ENCODE measurements at places on chromosomes 1 and 21.

DNA sequence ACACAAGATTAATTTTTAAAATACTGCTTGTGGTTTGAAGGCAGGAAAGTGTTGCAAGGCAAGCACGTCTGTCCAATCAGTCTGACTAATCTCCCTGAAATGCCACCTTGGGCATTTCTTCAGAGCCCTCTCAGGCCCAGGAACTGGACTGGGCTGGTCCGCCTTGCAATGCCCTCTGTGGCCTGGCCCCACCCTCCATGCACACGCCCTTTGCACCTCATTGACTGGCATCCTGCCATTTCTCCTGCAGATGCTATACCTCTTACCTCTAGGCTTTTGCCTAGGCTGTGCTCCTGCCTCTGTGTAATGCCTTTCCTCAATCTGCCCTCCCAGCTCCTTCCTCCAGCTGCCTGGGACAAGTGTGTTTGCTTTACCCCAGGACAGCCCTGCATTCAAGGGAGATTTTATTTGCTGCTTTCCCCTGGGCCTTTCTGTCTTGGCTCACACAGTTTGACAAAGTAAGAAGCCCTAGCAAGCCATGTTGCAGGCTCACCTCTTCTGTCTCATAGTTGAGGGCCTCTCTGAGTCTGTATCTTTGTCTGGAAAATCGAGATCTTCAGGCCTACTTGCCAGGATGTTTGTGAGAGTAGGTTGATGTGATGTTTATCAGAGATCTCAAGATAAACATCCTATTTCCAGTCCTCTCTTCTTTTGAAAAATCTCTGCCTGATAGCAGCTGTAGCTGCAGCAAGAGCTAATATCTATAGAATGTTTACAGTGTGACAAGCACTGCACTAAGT, 149.2 kb upstream of the JUN start:
- DNase-seq = no peak

GRCh38 chr21:45228171-45228641, 59.5 kb downstream of the POFUT2 start:
- DNase-seq = no peak

DNA sequence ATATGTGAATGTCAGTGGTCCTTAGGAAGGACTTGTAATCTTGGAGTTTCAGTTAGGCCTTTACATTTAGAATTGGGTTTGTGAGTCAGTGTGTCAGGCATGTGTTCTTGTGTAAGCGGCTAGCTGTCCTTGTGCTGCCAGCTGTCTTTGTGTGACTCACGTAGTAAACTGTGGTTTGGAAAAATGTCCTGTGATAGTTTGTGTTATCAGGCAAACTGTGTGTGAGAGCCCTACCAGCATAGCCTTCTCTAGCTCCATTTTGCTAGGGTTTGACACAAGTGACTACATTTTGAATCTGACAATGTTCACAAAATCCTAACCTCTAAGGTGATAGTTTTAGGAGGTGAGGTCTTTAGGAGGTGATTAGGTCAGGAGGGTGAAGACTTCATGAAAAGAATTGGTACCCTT, 6.9 kb upstream of the SLC35D1 start:
- DNase-seq = no peak

GRCh38 chr21:28099001-28099705, 893.5 kb downstream of the LTN1 start:
- no peak for DNase-seq

GRCh38 chr1:162301696-162302095, 75.0 kb downstream of the SPATA46 start:
- DNase-seq = no peak

- no peak for DNase-seq
These were observed 90.7 kb downstream of the RPE65 start for GRCh38 chr1:68359045-68359444.

- DNase-seq = no peak
These were observed 27.2 kb upstream of the FOXE3 start for GRCh38 chr1:47388891-47389238.

DNA sequence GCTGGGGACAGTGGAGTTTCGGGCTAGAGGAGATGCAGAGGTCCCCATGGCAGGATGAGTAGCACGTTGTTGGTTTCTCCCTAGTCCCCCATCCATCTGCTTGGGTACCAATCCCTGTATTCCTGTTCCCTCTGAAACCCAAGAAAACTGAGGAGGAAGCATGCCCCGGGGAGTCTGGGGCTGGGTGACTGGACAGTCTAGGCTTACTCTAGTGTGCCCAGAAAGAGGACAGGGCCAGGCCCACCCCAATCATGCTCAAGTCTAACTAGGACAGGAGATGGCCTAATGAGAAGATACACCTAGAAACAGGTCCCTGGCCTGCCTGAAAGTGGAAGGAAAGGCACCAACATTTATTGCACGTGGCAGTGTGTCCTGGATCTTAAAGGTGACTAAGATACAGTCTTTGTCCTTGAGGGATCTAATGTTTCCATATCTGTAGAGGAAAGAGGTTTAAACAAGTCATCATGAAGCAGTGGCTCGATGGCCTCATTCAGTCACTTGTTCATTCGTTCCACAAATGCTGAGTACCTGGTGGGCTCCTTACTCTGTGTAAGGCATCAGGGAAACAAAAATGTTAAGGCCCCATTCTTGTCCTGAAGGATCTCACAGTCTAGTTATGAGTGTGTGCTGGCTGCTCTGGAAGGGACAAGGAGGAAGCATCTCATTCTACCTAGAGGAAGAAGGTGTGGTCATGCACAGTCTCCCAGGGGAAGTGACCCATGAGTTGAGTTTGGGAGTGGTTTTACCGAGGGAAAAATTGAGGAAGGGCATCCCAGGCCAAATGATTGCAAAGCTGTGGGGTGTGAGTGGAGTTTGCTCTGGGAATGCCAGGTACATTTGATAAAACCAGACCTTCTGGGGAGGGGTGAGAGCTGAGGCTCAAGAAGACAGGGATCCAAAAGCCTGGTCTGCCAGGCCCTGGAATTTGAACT, 10.0 kb downstream of the CDK18 start:
- no peak for DNase-seq

DNA sequence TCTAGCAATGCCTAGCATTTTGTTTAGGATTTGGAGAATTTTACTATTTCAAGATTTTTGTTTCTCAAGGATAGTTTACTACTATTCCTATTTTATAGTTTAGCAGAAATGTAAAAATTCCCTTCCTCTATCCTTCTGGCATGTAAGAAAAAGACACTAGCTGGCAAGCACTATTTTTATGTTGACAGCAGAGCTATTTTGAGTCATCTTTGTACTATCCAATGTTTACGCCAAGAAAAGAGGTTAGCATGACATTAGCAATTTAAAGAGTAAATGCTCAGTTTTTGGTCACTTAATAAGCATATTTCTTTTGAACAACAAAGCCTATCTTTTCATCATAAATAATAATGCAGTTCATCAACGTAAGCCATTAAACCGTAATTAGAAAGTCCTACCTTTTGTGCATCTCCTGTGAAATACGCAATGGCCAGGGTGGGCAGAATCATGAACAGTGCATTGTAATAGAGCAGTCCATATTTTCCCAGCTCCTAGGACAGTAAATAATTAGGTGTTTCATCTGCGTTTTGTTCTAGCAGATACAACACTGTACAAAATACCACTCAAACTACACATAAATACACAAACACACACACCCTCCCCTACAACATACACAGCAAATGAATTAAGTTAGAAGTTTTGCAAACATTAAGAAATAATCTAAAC, 12.0 kb downstream of the SLC35D1 start:
- DNase-seq = no peak

- DNase-seq = no peak
These were observed 26.8 kb downstream of the EGLN1 start for GRCh38 chr1:231395076-231395997.

GRCh38 chr1:230502306-230502705, 76.2 kb upstream of the PGBD5 start:
- no peak for DNase-seq

All from T47D (cell line).